ENCODE measurements at places on chromosomes 1 and 21.

DNA sequence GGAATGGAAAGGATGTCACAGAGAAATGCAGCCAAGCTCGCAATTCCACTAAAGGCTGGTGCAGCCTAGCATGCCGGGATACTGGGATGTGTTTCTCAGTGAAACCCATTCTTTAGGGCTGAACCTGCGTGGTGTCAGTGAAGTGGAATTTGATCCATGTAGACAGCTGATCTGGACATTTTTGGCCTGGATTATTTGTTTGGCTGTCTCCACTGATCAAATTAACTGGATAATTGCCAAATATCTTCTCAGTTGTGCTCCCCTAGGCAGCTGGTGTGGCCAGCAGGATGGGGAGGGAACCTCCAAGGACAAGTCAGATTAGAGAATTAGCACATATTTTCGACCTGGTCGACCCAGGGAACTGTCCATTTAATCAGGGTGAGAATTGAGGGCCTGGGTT, 318.4 kb downstream of the RPS6KC1 start:
- DNase-seq, result no peak

DNA sequence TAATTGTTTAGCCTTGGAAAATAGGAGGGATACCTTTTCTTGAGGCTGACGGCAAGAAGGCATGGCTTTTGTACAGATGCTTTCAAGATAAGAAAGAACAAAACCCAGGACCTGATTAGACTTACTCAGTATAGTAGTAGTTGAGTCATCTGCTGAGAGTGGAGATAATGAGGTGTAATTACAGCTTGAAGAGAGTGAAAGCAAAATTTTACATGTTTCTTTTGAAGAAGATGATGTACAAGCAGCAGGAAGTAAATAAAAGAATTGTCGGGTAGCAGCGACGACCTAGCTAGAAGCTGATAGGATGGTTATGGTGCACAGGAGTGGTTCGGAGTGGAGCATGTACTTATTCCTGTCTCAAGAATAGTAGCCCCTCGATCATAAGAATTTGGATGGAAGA, 6.6 kb downstream of the ANGPTL1 start:
- DNase-seq, result no peak

DNA sequence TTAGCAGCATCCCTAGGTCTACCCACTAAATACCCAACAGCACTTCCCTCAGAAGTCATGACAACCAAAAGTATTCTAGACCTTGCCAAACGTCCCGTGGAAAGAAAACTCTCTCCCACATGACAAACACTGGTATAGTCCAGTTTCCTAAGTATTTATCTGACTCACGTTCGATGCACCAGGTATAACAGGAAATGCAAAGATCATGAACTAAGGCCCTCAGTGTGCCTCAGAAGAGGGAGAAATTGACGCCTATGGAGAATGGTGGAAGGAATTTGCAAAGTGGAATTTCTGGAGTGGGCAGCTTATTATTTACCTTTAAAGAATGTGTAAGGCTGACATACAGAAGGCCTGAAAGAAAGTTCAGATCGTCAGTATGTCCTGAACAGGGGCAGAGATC, 523.6 kb upstream of the DAB1 start:
- DNase-seq, result no peak

DNA sequence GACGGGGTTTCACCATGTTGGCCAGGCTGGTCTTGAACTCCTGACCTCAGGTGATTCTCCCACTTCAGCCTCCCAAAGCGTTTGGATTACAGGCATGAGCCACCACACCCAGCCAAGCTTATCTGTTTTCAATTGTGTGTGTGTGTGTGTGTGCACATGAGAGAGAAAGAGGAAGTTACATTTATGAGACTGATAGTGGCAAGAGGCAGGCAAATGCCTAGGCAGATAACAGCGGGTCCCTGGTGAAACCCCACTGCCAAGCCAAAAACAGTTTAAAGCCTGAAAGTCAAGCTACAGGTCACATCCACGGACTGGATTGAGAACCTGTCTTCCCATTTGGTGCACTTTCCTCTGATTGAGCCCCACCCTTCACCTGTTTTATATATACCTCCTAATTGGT, 35.1 kb upstream of the IFNGR2 start:
- DNase-seq, result no peak

GRCh38 chr1:91200675-91201074, 178.8 kb upstream of the ZNF644 start:
- no peak for DNase-seq

DNA sequence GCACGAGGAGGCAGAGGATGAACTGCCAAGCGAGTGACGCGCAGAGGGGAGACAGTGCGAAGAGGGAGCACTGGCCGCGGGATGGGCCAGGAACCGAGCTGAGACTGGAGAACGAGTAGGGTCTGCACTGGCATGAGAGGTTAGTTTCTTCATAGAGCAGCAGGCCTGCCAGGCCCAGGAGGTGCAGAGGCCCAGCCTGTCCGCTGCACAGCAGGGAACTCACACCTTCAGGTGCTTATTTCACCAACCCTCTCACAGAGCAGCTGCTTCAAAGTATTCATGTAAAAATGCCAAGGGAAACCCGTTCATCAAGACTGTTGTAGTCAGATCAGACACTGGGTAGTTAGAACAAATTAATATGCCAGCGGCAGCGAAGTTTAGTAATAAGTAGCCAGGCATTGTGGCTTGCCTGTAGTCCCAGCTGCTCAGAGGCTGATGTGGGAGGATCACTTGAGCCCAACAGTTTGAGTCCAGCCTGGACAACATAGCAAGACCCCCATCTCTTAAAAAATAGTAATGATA, 144.5 kb downstream of the SLC45A1 start:
- DNase-seq, result no peak

- DNase-seq, result no peak
These were observed 22.9 kb upstream of the LMO4 start for GRCh38 chr1:87305762-87306161.

- no peak for DNase-seq
These were observed 39.7 kb downstream of the AZIN2 start for GRCh38 chr1:33120436-33121231.

DNA sequence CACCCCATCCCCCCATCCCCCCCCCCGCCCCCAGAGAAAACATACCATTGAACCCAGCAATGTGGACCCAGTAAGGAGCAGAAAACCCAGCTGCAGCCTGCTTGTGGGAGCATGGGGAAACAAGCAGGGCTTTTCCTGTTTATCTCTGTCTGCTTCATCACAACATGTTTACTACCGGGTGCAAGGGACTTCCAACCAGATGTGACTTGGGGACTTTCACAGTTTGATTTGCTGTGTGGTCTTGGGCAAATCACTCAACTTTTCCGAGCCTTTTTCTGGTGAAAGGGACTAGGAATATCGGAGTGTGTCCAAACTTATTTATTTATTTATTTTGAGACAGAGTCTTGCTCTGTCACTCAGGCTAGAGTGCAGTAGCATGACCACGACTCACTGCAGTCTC, 3.2 kb downstream of the TMCC2 start:
- DNase-seq, result no peak

DNA sequence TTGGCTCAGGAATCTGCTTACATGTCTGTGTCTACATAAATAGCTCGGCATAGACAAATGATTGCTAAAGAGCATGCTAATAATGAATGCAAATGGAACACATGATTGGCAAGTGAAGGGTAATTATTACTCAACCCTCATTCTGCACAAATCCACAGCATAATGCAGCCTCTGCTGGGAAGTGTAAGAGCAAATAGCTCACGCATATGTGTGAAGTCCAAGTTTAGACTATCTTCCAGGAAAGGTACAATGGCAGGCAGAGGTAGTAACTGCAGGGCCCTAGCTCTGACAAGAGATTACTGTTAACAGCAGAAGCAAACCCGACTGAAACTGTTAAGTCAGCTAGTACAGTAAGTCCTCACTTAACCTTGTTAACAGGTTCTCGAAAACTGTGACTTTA, 7.0 kb upstream of the IL6R start:
- no peak for DNase-seq

DNA sequence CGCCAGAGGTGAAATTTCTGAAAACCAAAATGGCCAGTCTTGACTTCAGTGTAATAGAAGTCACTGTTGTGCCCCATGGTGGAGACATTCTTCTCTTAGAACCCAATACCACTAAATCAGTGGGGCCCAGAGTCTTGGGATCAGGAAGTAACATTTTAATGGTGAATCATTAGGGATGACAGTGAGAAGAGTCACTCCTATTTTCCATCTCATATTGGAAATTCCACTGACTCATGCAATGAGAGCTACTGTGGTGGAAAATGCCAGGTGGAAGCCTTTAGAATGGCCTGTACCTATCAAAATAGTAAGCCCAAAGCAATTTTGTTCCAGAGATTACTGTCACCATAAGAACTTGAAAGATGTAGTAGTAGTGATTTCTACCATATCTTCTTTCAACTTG, 20.6 kb upstream of the PPM1J start:
- DNase-seq, result no peak

GRCh38 chr1:223611936-223612335, 53.6 kb downstream of the CAPN8 start:
- no peak for DNase-seq

DNA sequence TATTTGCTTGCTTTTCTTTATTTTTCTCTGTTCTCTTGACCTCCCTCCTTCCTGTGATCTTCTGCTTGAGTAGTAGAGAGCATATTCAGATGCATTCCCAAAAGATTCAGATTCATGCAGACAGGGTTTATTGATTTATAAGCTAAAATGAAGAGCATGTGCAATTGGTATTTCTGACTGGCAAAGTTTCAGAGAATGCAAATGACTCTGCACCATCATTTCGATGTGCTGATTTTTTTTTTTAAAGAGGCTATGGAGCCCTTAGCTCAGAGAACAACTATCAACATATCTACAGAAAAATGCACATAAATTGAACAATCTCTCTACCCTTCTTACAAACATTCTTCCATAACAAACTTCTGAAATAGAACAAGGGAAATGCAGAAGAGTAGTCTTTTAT, 312.0 kb downstream of the VAV3 start:
- DNase-seq, result no peak

GRCh38 chr1:223207293-223208066, 64.4 kb upstream of the TLR5 start:
- DNase-seq, result no peak

- DNase-seq, result no peak
These were observed 40.3 kb upstream of the TRIM67 start for GRCh38 chr1:231121533-231121932.

- no peak for DNase-seq
These were observed 15.2 kb downstream of the OPTC start for GRCh38 chr1:203509135-203509534.

DNA sequence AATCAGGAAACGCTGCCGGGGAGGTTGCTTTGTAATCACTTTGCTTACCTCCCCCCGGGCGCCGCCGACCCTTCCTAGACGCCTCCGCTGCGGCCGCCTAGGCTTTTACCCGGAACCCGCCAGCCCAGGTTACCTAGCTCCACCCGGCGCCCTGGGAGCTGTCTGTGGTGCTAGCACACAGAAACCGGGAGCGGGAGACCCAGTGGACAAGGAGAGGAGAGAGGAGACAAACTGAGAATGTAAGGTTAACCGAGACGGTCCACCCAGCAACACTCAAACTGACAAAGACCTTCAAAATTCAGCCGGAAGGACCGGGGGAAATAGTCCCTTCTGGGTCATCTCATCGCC, 9.8 kb downstream of the BARHL2 start:
- no peak for DNase-seq

GRCh38 chr1:28173151-28173979, 3.1 kb downstream of the PTAFR start:
- DNase-seq, result no peak

DNA sequence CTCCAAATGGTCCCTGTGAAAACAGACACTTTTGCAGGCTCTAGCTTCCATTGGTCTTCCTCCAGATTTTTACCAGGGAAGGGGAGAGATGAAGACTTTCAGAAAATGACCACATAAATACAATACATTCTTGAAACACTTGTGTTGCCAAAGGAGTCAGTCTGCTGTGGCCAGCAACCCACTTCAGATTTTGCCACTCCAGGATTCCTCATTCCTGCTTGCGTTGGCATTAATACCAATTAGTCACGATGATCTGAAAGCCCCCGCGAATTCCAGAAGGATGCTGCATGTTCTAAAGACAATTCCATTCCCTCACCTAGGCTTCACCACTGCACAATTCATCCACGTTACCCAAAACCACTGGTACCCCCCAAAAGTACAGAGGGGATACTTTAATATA, 7.9 kb upstream of the BACE2 start:
- DNase-seq, result no peak

DNA sequence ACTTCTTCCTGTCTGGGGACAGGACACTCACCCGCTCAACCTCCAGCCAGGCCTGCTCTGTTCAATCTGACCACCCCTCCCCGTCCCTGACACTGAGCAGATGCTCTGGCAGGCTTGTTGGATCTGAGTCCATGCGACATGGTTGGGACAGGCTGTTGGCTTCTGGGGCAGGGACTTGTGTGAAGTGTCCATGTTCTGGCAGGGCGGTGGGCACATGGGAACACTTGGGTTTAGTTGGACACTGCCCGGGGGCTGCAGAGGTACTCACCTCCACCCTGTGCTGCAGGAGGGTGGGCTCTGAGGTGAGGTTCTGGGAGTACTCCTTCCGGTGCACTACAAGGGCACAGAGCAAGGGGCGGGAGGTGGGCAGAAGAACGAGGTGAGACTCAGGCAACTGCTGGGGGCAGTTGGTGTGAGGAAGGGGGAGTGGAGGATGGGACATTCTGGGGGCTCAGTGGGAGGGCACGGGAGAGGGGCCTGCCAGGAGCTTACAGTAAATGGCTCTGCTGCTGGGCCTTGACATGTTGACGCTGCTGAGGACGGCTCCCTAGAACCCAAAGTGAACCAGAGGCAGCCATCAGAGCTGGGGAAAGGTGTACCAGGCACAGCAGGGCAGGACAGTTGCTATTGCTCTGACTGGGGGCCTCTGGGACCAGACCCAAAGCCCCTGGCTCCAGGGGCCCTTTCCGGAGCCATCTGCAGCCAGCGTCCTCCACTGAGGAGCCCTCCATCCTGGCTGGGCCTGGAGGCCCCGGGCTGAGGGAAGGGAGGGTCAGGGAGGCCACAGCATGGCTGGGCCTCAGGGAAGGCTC, 2.3 kb downstream of the EPS8L3 start:
- no peak for DNase-seq

DNA sequence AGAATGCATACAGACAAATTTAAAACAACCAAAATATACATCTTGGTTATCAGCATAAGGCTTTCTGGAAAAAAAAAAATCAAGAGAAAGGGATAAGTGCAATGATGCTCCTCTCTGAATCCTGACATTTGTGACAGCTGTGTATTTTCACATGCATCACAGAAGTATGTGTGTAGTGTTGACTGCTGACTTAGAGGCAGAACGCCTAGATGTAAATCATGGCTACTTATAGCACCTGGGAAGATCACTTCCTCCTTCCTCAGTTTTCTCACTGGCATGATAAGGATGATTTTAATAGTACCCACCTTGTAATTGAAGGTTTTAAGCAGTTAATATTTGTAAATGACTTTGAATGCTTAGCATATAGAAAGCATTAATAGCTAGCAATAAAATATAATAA, 112.5 kb downstream of the MRPL39 start:
- no peak for DNase-seq

DNA sequence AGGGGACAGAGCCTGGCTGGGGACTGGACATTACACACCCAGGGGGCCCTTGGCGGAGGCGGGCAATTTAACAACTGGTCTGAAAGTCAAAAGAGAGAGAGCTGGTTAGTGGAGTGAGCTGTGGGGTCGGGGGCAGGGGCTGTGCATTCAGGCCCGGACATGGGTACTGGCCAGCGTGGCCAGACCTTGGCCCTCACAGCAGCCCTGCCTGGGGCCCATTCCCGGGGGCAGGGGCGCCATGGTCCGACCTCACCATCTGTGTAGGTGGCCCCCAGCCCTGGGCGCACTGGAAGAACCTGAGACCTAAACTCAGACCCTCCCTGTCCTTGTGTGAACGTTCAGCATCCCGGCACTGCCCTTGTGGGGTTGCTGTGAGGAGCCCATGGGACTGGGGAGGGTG, 5.0 kb downstream of the CLDN19 start:
- no peak for DNase-seq

- DNase-seq, result no peak
These were observed 235.4 kb downstream of the CENPF start for GRCh38 chr1:214838351-214838750.
